SK-N-SH treated with all-trans-retinoic acid at 6 μM for 48 hours (cell line): ENCODE measurements at places on chromosomes 7 and 10.

- no peak for ATAC-seq
Observed at GRCh38 chr10:131513901-131514300, 202.4 kb upstream of the TCERG1L start.

DNA sequence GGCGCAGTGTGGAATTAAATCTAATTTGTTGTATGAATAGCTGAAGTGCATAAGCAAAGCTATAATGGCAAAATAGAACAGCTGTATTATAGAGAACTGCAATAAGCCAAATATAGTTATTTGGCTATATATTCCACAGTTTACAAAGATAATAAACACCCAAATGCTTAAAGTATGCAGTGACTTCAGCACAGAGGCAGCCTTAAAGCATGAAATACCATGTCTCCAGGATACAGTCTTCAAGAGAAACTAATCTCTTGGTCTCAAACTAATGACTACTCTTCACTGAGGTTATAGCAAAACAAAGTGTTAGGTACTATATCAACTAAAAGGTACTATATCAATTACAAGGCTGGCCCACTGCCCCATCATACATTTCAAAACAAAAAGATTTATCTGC lies 48.0 kb downstream of the NT5C2 start:
- peak; percentile 70 for ATAC-seq

DNA sequence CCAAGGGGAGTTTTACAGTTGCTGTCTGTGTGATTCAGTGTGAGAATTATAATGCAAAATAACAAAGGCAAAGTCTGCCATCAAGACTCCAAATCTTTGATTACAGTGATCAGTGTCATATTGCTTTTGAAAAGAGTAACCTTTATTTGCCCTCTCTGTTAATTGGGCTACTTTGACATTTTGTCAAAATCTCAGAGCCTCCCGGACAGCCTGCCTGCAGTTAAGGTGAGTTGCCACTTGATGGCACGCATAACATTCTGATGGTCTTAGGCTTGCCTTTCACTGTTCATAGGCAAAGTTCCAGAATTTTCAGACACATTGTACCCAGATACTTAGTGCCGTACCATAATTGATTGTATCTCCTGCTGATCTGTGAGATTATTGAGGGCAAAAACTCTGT lies 253.5 kb downstream of the ABCA13 start:
- peak; percentile 70 for ATAC-seq

- no peak for ATAC-seq
Observed at GRCh38 chr7:105800849-105801534, 75.4 kb downstream of the ATXN7L1 start.

GRCh38 chr7:100483090-100483721 lies 521 bp upstream of the NYAP1 start:
- ATAC-seq, result peak; percentile 52

GRCh38 chr7:135745703-135746312 lies 2.8 kb downstream of the FAM180A start:
- peak; percentile 92 for ATAC-seq

GRCh38 chr7:82468435-82468834 lies 24.9 kb upstream of the CACNA2D1 start:
- no peak for ATAC-seq

DNA sequence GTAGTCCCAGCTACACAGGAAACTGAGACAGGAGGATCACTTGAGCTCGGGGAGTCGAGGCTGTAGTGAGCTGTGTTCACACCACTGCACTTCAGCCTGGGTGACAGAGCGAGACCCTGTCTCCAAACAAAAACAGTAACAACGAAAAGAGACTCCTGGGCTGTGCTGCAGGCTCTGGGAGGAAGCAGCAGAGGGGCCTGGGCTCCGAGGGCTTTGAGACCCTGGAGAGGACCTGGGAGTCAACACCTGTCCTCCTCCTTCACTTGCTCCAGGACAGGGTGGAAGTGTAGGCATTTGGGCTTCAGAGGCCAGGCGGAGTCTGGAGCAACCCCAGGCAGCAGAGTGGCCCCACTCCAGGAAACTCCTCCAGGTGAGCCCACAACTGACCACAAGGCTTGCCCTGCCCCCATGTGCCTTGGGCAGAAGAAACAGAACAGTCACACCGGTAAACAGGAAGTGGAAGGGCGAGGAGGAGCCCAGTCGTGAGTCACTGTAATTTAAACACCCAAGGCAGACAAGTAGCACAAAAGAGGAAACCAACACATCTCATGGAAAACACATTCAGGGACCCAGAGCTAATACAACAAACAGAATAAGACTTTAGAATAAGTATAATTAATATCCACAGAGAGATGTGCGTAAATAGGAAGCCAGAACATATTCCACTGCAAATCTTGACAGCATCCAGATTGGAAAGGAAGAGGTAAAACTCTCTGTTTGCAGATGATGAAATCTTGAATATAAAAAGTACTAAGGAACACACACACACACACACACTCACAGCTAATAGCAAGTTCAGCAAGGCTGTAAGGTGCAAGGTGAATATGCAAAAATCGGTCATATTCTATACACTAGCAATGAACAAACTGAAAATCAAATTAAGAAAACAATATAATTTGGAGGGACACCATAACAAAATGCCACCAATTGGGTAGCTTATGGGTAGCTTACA lies 20.5 kb upstream of the RASGEF1A start:
- no peak for ATAC-seq

DNA sequence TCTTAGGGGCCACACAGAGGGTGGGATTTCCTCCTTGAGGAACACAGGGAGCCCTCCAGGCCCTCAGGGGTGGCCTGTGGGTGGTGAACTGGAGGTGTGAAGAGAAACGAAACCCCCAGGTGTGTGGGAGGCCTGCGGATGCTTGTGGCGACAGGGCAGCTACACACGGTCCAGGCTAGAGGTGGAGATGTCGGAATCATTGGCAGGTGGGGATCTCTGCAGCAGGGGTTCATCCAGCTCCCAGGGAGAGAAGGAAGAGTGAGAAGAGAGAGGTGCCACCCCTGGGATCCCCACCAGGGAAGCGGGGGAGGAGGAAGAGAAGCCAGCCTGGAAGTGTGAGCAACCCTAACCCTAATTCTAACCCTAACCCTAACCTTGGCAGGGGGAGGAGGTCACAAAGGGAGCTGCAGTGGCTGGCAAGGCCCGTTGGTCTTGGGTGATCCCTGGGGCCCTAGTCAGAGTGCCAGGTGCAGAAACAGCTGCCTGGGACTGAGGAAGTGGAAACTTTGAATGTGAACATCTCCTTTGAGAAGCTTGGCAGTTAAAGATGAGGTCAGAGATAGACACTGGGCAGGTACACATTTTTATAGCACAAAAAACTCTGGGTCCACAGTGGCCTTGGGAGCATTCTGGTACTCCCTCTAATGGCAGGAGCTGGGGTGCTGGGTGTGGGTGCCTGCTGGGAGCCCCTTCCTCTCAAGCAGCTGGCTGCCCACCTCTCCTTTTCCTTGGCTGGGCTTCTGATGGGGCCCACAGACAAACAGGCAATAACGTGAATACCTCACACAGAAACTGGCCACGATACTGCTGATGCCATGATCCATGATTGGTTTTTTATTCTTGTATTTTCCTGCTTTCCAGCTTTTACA lies 6.8 kb upstream of the AEBP1 start:
- ATAC-seq, result no peak

DNA sequence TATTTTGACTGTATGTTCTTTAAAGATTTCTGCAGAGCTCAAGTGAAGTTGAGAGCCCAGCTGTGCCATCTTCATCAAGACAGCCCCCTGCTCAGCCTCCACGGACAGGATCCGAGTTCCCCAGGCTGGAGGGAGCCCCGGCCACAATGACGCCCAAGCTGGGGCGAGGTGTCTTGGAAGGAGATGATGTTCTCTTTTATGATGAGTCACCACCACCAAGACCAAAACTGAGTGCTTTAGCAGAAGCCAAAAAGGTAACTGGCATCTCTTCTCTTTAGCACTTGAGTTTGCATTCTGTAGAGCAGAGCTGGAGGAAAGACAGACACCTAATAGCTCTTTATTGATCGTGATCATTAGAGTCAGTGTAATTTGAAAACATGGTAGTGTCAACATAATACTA lies 33.7 kb downstream of the MCM10 start:
- no peak for ATAC-seq

GRCh38 chr7:14023838-14024237 lies 34.4 kb upstream of the ETV1 start:
- ATAC-seq, result no peak

- ATAC-seq, result no peak
Observed at GRCh38 chr10:90432866-90433265, 425.0 kb downstream of the HTR7 start.

GRCh38 chr7:42625421-42625820 lies 286.4 kb downstream of the C7orf25 start:
- no peak for ATAC-seq

DNA sequence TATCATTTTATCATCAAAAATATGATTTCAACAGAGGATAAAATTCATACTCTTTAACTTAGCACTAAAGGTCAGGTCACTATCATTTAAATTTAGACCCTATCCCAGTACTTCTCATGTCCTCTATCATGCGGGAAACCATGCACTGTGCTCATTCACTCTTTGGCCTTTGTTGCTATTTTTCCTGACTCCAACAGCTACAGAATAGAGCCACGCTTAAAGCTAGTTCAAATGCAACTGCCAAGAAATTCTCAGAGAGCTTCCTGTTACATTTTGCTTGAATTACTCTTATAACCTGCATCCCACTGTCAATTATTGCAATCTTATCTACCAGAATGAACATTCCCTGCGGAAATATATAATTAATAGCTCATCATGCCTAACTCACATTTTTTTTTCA lies 58.3 kb downstream of the SEMA3A start:
- ATAC-seq, result no peak; the same call in 2 of the 3 replicates

DNA sequence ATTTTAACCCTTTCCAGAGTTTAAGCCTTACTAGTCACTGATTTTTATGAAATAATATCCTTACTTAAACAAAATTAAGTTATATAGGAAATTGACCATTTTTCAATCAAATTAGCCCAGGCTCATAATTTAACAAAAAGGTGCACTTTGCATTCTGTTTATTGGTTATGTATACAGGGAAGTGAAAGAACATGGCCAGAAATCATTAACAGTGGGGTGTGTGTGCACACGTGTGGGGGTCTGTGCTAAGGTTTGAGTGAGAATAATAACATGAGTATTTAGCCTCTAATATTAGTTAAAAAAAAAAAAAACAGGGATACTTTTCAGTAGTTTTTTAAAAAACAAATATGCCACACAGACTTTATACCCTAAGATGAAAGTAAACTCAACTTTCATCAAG lies 510.5 kb upstream of the PFKP start:
- ATAC-seq, result no peak

- ATAC-seq, result no peak
Observed at GRCh38 chr10:63825111-63825510, 303.9 kb downstream of the REEP3 start.

DNA sequence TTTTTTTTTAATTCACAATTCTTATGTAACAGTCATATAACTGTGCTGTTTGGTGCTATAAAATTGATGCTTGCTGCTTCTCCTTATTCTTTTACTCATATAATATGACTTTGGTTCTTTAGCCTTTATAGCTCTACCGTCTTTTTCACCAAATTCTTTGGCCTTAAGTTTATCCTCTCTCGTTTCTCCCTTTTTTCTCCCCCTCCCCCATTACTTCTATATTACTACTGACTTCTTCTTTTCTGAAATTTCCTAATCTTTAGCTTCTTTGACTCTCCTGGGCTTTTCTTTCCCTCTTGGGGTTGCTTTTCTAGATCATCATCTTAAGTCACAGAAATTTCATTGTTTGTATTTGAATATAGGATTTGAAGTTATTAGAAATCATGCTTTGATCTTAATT lies 3.8 kb downstream of the BCCIP start:
- no peak for ATAC-seq

DNA sequence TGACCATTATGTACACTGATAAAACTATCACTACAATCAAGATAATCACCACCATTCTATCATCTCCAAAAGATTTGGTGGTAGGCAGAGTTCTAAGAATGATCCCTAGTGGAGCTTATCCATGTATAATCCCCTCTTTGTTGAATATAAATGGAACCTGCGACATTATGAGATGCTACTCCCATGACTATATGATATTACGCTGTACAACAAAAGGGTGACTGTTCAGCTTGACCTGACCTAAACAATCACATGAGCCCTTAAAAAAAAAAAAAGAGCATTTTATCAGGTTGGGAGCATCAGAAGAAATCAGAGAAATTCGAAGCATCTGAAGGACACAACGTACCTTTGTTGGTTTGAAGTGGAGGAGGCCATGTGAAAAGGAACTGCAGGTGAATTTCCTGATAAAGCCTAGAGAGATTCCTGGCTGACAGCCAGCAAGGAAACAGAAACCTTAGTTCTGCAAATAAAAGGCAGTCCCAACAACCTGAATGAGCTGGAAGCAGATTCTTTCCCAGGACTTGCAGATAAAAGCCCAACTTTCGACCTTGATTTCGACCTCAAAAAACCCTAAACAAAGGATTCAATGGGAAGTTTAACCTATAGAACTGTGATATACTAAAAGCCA lies 270.7 kb downstream of the ADRA2A start:
- ATAC-seq, result no peak

GRCh38 chr7:1329966-1330800 lies 97.5 kb downstream of the UNCX start:
- peak; percentile 18; the same call in 2 of the 3 replicates for ATAC-seq

DNA sequence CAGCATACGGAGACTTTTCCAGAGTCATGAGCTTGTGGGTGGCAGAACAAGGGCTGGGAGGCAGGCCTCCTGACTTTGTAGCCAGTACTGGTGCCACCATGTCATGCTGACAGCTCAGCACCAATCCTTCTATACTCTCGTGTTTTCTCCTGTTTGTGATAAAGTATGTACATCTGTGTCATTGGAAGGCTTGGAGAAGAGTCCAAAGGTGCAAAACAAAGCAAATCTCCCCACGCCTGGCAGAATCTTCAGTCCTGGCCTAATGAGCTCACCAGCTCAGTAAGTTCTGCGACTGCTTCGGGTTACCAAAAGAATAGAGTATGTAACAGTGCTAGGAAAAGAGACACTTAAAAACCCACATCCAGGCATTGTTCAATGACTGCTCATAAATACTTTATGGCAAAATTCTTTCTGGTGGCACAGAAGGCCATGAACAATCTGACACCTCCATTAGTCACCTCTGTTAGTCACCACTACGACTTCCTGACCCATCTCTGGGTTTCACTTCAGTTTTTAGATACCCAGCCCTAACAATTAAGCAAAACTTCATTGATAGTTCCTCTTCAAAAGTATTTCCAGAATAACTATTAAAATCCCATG lies 24.5 kb downstream of the STEAP1 start:
- ATAC-seq, result peak; percentile 92

GRCh38 chr10:6769704-6770417 lies 189.8 kb upstream of the PRKCQ start:
- no peak for ATAC-seq

DNA sequence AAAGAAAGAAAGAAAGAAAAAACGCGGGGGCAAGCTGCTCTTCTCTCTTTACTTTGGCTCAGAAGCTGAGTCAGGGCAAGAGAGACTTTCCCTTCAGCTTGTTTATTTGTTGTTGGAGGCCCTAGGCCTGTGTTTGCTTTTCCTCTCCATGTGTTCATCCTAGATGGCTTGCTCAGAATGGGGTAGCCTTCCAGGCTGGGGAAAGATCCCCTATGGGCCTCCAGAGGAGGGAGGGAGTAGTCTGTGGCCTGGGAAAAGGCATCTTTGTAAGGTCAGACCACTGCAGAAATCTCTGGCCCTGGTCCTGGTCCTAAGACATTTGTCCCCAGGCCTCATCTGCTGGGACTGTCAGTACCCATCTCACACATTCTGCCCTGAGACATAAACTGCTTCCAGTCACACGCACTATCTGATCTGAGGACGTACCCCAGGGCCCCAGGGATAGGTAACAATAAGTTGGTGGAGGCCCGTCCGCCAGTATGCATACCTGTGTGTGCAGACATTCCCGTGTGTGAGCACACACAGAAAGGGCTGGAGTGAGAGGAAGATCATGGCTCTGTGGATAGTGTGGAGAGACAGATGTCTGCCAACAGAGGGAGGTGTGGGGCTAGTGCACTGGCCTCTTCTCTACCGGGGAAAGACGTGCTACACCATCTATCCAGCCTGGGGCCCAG lies 4.9 kb upstream of the SCD start:
- peak; percentile 77 for ATAC-seq
